ENCODE measurements at places on chromosomes 6 and 20.

GRCh38 chr6:143037470-143037869, 23.2 kb upstream of the AIG1 start:
- no peak for DNase-seq

GRCh38 chr6:75776461-75776860, 27.4 kb downstream of the MYO6 start:
- no peak for DNase-seq

DNA sequence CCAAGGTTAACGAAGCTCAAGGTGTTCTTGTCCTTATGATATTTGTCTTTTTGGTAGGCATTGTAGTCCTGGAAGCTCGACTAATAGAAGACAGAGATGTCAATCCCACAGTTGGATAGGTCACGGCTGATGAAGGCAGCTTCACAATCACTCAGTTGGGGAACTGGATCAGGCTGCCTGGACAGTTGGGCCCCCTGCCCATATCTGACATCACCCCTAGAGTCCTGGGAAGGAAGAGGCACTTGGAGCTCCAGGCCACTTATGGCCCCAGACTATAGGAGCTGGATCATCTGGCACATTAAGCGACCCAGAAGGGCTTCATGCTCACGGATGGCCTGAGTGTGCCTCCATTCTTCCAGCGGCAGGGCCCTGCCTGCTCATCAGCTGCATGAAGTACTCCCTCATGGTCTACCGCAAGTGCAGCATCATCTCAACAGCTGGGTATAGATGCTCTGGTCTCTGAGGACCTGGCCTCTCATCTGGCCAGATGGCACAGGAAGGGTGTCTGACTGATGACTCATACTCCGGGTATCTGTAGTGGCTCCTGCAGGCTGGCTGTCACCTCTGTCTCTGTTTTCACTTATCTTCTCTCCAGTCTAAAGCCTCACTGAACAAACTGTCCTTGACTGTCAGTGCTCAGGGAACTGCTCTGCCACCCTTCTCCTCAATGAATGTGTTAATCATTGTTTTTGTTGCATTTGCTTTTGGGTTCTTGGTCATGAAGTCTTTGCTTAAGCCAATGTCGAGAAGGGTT, 29.2 kb upstream of the SSR1 start:
- DNase-seq, result no peak

GRCh38 chr6:36232172-36232571, 35.6 kb downstream of the BRPF3 start:
- no peak for DNase-seq

GRCh38 chr6:45212976-45213375, 115.2 kb upstream of the RUNX2 start:
- DNase-seq, result no peak

- no peak for DNase-seq
Measured at GRCh38 chr6:9405825-9406224, 970.5 kb upstream of the SLC35B3 start.

DNA sequence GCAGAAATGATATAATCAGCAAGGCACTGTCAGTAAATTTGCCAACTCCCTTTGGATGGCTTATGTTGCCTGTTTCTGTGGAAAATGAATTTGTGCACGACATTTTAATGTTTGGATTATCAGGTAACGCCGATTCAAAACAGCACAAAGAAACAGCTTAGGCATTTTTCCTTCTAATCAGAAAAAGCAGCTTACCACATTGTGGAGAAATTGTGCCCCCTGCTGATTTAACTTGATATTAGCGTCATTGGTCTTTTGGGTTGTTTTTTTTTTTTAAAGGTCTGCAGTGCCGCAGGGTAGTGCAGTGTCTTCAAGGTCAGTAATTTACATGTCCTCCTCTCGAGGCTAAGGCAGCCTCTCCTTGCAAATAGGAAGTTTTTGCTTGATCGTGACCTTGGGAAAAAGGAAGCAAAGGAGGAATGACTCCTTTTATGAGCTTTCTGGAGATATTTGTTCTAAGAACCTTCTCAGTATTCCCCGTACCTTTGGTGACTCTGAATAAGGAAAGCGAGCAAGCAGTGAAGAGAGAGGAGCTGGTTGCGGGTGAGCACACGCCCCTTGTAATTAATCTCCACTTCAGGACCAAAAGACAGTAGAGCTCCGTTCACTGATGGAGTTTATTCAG, 79.1 kb downstream of the ELOVL4 start:
- peak; percentile 82 for DNase-seq

DNA sequence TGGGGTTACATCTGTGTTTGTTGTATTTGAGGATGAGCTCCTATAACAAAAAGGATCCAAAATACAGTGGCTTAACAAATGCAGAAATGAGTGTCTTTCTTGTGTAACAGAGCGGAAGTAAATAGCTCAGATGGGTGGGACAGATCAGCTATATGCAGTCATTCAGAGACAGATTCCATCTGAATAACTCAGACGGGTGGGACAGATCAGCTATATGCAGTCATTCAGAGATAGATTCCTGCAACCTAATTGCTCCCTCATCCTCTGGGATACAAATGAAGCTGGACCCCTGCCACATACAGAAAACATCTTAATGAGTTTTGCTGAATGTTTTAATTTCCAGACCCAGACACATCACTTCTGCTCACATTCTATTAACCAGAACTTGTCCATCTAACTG, 332.3 kb downstream of the BCKDHB start:
- DNase-seq, result no peak

DNA sequence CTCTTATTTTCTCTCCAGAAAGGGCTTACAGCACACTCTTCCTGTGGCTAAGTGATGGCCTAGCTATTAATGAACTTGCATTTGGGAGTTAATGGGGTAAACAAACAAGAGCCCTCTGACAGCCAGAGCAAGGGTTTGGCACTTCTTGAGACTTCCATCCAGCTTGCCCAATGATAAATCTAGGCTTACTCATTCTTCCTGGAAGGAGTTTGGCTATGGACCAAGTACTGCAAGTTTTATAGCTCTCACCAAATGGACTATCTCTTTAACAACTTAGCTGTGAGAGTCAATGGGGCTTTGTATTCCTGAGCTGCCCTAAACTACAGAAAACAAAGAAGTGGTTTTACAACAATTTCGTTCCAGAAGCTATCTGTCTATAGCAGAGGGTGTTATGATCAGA, 16.7 kb upstream of the PI3 start:
- DNase-seq, result no peak

- DNase-seq, result peak; percentile 47
Measured at GRCh38 chr6:128156321-128157111, 255.7 kb upstream of the THEMIS start.

DNA sequence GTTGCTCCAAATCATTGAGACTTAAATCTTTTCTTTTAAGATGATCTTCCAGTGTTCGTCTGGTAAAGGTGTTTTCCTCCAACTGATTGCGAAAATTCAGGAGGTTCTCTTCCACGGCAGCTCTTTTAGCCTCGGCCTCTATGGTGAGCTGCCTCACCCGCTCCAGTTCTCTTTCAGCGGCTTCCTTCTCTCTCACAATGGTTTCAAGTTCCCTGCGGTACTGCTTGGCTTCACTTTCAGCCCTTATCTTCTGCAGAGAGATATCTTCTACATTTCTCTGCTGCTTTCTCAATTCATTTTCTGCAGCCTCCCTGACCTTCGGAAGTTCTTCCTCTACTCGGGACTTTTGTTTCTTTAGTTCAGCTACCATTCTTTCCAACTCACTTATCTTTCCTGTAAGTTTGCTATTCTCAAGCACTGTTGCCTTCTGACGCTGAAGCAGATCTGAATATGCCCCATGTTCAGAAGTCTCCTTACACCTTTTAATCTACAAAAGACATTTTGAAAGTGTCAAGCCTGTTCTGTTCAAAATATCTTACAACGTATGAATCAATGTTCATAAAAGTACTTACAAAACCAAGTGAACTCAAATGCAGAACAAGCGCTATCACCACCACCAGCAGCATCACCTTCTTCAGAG, 22.3 kb downstream of the DST start:
- DNase-seq, result no peak

DNA sequence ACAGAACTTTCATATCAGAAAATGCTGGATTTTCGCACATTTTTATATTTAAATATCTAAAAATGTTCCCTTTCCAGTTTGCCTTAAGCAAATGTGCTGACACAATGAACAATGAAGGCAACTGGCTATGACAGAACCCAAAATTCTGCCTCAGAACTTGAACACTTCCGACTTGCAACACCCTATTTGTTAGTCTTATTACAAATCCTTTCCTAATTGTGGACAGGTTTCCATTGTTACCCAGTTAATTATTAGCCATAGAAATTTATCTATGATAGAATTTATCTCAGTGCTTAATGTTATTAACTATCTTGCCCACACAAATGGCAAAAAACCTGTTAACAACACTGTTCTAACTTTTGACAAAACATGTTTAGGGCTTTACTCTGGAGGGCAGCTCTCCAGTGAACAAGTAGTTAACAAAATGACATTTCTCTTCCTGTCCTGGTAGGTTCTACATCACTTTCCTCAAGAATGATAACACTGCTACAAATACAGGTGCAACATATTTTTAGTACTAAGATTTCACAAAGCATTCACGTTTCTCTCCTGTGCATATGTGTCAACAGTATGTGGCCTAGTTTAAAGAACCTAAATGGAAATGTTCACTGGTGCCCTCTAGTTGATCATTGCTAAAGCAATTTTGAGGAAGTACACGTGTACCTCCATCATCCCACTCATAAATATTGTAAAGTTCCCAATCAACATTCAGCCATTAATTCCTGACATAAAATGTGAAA, 58.4 kb downstream of the HIVEP2 start:
- peak; percentile 42 for DNase-seq

GRCh38 chr6:10389739-10390494, 25.0 kb downstream of the TFAP2A start:
- DNase-seq, result no peak

GRCh38 chr6:85703406-85703805, 60.7 kb upstream of the SYNCRIP start:
- no peak for DNase-seq

DNA sequence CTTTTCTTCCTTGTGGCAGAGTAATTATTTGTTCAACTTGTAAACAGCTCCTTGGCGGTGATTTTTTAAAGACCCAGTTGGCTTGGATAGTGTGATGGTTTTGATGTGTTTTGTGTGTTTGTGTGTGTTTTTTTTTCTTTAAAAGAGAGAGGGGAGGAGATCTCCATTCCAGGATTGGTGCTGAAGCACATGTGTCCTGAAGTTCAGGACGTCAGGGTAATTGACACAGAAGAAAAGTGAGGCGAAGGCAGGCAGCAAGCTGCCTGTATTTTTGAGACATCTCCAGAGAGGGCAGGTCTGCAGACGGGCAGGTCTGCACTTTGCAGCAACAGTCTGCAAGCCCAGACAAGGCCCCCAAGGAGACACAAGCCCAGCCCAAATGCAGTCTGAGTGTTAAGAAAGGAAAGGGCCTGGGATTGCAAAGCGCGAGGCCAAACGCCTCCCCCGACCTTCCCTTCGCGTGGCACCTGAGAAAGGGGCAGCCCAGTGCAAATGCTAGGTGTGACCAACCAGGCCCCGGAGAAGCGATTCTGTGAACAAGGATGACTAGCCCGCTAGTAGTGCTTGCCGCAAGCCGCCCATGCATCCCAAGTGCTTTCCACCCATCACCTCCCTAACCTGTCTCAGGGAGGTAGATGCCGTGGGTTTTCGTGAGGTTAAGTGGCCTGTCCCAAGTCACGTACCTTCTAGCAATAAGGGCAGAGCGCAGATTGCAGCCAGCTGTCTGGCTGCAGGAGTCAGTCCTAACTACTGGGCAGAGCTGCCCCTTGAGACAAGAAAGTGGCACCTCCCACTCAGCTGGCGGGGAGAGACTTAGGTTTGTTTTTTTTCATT, 230.5 kb downstream of the ZMYND8 start:
- no peak for DNase-seq

DNA sequence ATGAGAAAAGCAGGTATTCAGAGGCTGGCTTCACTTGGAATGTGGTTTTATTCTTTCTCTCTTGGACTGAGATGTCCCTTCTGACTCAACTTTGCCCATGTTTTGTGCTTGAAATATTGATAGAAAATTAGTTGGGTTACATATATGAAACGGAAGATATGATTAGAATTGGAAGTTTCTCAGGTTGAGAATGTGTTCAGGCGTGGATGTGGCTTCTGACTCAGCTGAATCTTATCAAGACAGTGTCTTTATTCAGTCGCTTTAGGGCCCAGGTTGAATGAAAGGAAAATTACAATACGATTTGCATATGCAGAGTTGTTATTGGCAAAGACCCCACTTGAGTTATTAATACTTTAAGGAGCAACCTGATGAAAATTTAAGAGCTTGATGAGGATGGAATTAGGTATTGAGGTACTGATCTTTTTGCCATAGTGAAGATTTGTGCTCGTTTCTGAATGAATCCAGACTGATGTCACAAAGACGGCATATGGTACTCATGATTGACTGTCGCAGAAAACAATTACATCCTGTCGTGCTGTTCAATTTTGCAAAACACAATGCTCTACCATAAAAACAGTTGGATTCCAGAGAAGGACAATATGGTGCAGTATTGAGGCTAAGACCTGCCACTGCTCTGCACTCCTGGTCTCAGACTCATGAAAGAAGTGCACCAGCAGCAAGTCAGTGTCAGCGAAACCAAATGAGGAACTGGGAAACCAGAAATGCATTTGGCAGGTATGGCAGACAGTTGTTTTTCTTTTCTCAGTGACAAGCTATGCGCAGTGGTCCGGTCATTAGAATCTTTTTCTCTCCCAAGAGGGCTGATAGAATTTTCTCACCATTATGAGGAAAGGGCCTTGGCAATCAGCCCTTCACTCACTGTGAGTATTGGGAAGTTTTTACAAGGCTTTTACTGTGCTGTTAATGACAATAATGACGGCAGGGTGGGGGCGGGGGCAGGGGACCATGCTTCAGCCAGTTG, 158.3 kb downstream of the DOK5 start:
- no peak for DNase-seq

GRCh38 chr20:32823737-32824588, 4.2 kb downstream of the MAPRE1 start:
- peak; percentile 63 for DNase-seq

- no peak for DNase-seq
Measured at GRCh38 chr6:148878683-148879082, 131.9 kb downstream of the UST start.

GRCh38 chr6:2875359-2876191, 27.5 kb downstream of the SERPINB9 start:
- peak; percentile 53 for DNase-seq

DNA sequence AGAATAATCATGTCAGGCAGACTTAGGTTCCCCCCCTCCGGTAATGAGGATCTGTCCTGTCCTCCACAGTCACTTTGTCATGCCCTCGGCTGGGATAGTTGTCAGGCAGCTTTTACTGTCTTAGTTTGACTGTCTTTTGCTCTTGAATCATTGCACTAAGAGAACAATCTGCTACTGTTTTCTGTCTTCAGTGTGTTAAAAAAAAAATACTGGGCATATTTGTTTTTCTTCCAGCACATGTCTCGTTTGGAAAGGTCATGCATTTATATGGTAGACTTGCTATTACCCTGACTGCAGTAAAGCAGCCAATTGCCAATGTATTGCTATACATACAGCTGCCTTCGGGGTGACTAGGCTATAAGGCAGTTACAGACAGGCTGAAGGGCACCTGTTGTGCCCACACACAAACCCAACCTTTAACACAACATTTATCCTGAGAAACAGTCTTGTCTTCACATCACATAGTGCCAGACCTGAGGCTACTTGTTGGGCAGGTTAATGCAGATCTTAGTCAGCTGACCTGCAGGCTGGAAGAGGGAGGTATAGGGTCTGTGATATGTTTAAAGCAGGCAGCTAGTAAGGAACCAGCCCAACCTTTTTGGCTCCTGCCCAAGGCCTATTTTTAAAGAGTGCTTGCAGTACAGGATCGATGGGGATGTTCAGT, 26.7 kb downstream of the ARFGEF3 start:
- no peak for DNase-seq

- peak; percentile 19 for DNase-seq
Measured at GRCh38 chr6:143451531-143451930, 926 bp downstream of the PEX3 start.

- no peak for DNase-seq
Measured at GRCh38 chr6:166056637-166057036, 111.0 kb downstream of the TBXT start.

- DNase-seq, result no peak
Measured at GRCh38 chr6:11263291-11263775, 30.9 kb upstream of the NEDD9 start.

Data from inflammatory macrophage (primary cell).